ENCODE measurements at places on chromosomes 5 and 9.

- ATAC-seq = no peak
Measured at GRCh38 chr9:115114546-115114945, 3.4 kb downstream of the TNC start.

DNA sequence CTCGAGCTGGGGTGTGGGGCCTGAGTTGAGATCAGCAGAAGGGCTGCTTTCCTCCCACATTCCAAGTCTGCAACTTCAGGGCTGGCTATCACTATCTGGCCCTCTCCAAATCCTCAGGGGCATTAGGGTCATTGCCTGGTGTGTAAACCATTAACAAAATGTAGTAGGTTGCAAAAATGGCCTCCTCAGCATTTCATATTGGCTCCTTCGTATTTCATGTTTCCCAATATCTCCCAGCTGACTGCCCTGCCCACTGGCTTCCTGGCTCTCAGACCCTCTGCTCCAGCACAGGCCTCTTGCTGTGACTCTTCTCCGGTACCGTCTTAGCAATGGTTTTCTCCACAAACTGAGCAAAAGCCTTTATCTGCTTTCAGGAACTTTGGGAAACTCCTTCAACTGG is 113.8 kb downstream of the GADD45G start:
- no peak for ATAC-seq

GRCh38 chr5:137250421-137250820 is 248.7 kb downstream of the SPOCK1 start:
- no peak for ATAC-seq

- no peak for ATAC-seq
Measured at GRCh38 chr9:35385042-35385441, 104.9 kb upstream of the RUSC2 start.

GRCh38 chr9:130701059-130702022 is 7.8 kb downstream of the EXOSC2 start:
- peak; percentile 72 for ATAC-seq

- ATAC-seq = no peak
Measured at GRCh38 chr5:128632264-128632663, 94.2 kb upstream of the FBN2 start.

- ATAC-seq = no peak
Measured at GRCh38 chr9:130448771-130449603, 4.2 kb downstream of the ASS1 start.

DNA sequence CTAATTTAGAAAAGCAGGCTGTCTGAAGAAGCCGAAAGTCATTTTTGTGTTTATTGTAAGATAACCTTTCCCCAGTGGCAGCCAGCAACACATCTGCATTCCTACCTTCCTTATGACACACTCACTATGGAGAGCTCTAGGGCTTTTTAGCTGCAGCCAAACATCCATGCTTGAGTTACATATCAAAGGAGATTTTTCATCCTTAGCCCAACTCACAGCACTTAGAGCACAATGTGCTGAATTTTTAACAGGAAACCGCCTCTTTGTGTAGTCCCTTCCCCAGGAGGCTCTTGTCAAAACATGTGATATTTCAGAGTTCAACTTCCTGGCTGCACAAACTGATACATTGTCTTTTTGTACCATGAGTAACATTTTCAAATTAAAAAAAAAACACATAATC is 379.2 kb downstream of the CTNND2 start:
- ATAC-seq = no peak

DNA sequence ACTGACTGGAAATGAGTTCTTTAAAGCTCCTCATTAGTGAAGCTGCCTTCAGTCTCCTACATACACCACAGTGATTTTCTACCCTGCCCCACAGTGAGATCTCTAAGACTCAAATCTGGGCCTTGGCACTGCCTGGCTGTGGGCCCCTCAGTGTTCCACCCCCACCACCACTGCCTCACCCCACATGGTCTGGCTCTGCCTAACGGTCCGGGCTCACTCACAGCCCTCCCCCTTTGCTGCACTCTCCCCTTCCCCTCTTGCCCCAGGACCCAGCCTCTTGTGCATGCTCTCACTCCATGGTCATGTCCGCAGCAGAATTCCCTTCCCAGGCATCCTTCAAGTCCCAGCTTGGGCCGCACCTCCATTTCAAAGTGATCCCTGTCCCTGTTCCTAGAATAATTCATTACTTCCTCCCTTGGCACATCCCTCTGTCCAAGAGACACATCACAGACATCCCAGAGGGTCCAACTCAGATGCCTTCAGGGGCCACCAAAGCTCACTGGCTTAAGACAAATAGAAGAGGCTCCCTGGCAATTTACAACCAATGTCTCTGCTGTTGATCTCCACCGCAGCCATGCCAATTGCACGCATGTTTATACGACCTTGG is 56.7 kb downstream of the HRH2 start:
- no peak for ATAC-seq

Measured in stimulated activated memory B cell treated with anti-CD40 and anti-IgM and Interleukin-4, amounts not matched to agents 10 μg/mL and 1 μg/mL and 100 μg/mL, for 72 hours (primary cell).